Fibroblast of skin of left biceps (primary cell): ENCODE measurements at places on chromosomes 13 and 19.

DNA sequence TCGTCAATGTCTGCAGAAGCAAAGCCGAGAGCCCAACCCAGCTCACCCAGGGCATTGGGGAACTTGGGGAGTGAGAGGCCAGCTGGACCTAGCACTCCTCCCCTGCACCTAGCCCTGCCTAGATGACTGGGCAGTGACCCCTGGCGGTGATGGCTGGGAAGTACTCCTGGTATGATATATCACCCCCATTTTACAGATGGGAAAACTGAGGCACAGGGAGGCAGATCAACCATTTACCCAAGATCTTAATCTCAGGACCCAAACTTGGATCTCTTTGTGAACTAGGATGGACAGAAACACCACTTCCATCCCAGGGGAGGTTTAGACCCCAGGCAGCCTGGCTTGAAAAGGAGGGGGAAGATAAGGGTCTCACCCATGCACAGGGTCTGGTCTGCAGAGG lies 43.5 kb downstream of the CCL25 start:
- no peak for DNase-seq

DNA sequence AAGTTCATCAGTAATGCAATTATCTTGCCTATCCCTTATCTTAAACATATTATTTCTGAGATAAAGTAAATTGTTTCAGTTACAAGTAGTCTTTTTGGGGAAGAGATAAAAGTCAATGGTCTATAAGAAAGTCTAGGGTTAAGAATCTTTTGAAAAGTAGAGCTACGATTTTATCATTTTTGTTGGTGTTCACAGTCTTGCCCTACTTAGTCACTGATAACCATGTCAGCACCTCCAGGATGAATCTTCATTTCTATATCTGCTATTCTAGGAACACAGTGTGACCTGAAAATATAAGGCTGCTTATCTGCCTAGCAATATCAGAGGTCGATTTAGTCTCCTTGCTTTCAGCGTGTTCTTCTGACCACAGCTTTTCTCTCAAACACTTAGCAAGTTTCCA lies 1676.5 kb upstream of the PRR20A start:
- no peak for DNase-seq

- no peak for DNase-seq
Measured at GRCh38 chr13:49635599-49636433, 7.5 kb downstream of the ARL11 start.

GRCh38 chr19:11478167-11479089 lies 2.4 kb downstream of the ELAVL3 start:
- DNase-seq: no peak

GRCh38 chr19:1591421-1592023 lies 1.1 kb downstream of the MBD3 start:
- no peak for DNase-seq

DNA sequence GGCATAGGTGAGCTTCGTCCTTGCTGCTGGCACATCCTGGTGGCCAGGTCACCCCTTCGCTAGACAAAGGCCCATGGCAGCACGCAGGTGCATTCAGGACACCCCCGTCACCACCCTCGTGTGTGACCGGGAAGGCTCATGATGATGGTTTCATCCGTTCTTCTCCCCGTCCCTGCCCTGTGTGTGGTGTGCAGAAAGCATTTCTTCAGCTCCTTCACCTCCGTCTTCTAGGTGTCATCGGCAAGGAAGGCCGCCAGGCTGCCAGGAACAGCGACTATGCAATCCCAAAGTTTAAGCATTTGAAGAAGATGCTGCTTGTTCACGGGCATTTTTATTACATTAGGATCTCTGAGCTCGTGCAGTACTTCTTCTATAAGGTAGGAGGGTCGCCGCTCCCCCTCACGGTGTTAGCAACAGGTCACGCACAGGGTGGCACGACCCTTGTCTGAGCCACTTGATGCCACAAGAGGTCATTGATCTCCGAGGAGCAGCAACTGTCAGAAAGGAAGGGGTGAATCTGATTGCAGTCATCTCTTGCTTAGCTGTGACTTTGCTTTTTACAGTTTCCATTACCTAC lies 111.0 kb upstream of the MCF2L start:
- DNase-seq: no peak

DNA sequence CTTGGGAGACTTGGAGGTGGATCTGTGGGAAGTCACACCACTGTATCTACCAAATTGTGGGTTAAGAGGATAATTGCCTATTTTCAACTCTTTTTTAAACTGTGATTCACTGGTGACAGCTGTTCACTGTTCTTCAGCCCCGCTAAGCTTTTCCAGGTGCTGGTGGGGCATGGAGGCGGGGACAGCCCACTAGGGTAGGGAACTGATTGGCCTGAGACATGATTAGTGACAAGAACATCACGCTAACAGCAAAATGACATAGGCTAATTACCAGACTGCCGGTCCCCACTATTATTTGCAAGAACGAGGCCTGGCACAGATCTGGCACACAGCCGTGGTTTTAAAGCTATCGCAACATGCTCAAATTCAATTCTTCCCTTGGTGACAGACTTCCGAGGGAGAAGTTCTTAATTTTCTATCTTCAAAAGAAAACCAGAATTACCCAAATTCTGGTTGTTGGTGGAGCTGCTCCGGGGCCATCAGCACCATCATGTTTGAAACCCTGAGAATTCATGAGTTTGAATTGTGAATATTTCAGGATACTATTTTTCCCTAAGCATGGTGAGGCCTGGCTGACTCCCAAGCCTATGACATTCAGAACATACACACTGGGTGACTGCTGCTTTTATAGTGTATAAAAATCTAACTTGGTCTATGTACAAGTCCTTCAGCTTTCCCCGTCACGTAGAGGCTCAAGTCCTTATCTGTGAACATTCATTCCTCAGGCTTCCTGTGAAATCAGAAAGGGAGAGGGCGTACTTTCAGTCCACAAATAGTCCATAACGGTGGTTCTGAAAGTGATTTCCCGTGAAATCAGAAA lies 17.9 kb downstream of the DOCK9 start:
- no peak for DNase-seq

DNA sequence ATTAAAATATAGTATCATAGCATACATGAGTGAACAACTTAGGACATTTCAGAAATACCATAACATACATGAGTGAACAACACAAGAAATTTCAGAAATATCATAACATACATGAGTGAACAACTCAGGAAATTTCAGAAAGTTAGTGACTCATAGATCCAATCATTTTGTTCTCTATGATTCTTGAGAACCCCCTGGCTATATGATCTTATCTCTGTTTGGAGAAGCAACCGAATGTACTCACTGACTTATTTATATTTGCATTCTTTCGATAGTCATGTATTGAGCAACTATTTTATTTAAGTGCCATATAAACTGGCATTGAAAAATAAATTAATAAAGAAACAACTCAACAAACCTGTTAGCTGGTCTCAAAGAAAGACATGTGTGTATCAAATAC lies 251.1 kb downstream of the EFNB2 start:
- DNase-seq: no peak

DNA sequence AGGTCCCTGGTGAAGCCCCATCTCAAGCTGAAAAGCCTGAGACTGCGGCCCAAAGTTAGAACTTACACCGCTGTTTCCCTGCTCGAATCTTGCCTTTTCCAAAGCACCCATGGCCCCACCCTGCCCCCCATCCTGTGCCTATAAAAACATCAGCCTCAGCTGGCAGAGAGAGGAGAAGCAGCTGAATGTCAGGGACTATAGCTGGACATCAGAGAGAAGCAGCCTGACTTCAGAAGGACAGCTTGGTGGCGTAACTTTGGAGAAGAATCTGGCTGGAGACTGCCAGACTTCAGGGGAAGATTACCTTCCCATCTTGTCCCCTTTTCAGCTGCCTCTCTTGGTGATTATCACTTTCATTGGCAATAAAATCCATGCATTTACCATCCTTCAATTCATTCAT lies 9.3 kb upstream of the RCBTB2 start:
- DNase-seq: no peak

- DNase-seq: no peak
Measured at GRCh38 chr13:90447734-90448101, 899.8 kb upstream of the MIR17HG start.

DNA sequence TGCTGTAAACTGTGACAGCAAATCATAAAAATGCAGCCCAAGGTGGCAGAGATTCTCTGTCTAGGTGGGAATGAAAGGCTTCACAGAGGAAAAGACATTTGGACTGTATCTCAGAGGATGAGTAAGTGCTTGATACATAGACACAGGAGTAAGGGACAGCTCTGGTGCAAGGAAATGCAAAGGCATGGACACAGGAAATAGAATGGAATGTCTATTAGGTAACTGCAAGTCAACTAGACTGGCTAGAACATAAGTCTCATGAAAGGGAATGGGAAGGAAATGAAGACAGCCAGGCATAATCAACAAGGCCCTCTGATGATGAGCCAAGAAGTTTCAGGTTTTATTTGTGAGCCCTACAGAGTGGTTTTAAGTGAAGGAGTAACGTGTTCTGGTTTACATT lies 321.7 kb downstream of the SUCLA2 start:
- DNase-seq: no peak

DNA sequence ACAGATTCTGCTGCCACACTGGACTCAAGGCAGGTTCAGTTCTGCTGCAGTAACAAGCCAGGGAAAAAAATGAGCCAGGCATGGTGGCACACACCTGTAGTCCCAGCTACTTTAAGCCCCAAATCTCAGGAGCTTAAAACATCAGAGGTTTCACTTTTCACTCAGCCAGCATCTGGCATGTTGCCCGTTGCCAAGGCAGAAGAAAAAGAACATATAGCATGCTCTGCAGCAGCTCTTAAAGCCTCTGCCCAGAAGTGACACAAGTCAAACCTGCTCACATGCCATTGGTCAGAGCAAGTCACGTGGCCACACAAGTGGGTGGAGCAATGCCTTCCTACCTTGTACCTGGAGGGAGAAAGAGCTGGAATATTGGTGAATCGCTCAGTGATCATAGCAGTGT lies 14.7 kb upstream of the ADGRE5 start:
- no peak for DNase-seq

DNA sequence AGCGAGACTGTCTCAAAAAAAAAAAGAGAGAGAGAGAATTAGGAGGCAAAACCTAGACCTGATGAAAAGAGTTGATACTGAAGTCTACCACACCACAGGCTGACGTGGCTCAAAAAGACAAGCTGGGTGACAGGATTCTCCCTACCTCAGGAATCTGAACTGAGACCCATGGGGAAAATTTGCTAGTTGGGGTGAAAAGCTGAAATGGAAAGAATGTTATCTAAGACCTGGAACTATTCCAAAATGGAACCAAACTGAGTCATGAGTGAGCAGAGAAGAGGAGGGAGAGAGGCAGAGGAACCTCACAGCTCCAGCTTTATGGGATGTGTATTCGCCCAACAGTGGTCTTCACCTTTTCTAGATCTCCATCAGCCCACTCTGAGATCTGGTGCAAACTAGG lies 11.7 kb downstream of the SMG9 start:
- DNase-seq: no peak

- no peak for DNase-seq
Measured at GRCh38 chr19:12802267-12803106, 618 bp downstream of the THSD8 start.

DNA sequence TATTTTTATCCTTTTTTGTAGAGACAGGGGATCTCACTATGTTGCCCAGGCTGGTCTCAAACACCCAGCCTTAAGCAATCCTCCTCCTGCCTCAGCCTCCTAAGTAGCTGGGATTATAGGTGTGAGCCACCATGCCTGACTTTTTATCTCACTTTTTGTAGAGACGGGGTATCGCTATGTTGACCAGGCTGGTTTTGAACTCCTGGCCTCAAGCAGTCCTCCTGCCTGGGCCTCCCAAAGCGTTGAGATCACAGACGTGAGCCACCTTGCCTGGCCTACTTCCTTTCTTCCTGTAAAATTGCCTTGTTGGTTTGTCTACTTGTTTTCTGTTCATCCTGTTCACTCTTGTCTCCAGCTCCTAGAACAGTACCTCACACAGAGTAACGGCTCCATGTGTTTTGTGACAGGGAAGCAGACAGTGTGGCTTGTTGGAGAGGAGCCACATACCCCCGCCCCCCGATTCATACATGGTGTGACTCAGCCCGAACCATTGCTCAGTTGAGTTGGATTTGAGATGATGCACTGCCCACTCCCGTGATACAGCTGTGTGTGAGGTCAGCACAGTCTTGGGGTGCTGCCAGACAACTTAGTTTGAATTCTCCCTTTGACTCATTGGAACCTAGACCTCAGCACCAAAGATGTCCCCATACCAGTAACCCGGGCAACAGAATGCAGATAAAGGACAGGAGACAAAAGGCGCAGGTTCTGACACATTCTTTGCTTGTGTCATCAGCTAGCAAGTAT lies 34.2 kb downstream of the GPR42 start:
- peak; percentile 65 for DNase-seq
